Stomach (tissue), 19 donors: ENCODE measurements at places on chromosomes 11 and 22. TPM values are rescaled to one million over a fixed set of nuclear protein-coding genes. Genes with fewer than 3 reads are reported as not detected.

The HORMAD2 gene
- total RNA-seq = not detected

The MMP12 gene
- not detected for total RNA-seq

The CFAP300 gene
- 2.3 TPM for total RNA-seq

The GAB4 gene
- total RNA-seq = not detected

The MEI1 gene
- not detected for total RNA-seq

DNA sequence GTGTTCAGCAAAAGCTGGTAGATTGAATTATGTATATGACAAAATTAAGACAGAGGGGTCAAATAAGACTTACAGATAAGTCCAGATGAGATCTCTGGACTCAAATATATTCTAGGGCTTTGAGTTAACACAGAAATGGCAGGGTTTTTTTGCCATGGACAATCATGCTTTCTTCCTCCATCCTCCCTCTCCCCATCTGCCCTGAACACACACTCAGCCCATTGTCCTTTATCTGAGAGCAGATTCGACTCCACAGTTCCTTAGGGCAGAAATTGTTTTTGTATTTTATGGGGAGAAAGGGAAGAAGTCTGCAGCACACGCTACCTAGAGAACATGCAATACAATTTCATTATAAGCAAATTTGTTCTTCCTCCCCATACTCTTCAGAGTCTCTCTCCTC lies 86.8 kb downstream of the SLC1A2 start:
- no peaks in the 10 kb centered on the region for H3K27me3 ChIP-seq
- no peaks in the 10 kb centered on the region for H3K36me3 ChIP-seq
- no peak overlapping the region for H3K4me3 ChIP-seq
- no peak for DNase-seq
- H3K4me1 ChIP-seq = no peaks in the 10 kb centered on the region
- no peak overlapping the region for H3K27ac ChIP-seq

DNA sequence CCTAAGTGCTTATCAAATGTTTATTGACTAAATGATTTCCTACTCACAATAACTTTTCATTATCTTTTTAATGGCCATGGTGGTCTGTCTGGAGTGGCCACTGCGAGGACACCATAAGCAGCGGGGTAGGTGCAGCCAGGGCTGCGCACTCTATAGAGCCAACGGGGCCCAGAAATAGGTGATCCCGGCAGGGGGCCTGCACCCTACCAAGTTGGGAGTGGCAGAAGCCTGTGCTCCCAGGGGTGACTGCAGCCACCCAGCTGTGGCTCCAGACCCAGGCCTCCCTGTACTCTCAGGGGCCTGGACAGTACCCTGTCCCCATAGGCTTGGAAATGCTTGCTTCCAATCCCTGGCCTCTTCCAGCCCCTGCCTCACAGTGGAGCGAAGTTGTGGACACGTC lies 426.4 kb upstream of the FAT3 start:
- no peak overlapping the region for H3K4me3 ChIP-seq
- no peak for DNase-seq
- no peaks in the 10 kb centered on the region for H3K36me3 ChIP-seq
- no peaks in the 10 kb centered on the region for H3K27me3 ChIP-seq
- H3K4me1 ChIP-seq = peaks cover 32% of the 10 kb centered on the region
- H3K27ac ChIP-seq = no peak overlapping the region

DNA sequence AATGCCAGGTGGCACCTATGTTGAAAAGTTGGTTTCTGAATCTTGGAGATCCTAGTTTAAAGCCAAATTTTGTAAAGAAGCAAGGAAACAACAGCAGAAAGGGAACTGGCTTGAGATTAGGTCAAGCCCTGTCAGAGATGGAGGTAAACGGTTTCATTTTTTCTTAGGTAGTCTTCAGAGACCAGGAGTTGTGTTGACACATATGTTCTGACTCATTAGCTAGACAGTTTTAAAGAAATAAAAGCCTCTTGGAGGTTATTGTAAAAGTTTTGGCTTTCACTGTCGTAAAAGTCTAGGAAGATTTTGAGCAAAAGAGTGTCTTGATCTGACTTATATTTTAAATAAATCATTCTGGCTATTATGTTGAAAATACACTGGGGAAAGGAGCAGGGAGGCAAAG lies 151.5 kb upstream of the CTSC start:
- no peak for DNase-seq
- no peak overlapping the region for H3K27ac ChIP-seq

DNA sequence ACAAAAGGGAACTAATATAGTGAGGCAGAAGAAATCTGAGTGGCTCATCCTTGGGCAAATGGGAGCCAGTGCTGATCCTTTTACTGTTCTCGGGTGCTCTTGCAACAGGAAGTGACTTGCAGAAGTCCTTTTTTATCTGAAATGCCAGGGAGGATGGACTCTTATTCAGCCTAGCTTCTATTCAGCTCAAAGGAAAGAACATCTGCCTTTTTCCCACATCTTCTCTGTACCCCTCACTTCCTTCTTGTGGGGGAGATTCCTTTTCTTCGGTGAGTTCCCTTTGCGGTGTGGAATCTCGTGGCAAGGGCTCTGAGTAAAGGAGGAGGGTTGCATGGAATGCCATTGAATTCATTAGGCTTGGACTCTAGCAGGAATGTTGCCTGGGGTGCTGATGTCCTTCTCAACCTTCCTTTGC lies 76.2 kb downstream of the ZBTB16 start:
- H3K4me1 ChIP-seq = peaks cover 100% of the 10 kb centered on the region
- DNase-seq = no peak
- peak overlapping the region; percentile 99 for H3K27ac ChIP-seq
- no peaks in the 10 kb centered on the region for H3K27me3 ChIP-seq
- no peak overlapping the region for H3K4me3 ChIP-seq

GRCh38 chr11:102194257-102194656 lies 84.0 kb downstream of the YAP1 start:
- H3K4me1 ChIP-seq = peaks cover 10% of the 10 kb centered on the region
- no peak overlapping the region for H3K4me3 ChIP-seq
- DNase-seq = no peak
- H3K27ac ChIP-seq = no peak overlapping the region
- no peaks in the 10 kb centered on the region for H3K36me3 ChIP-seq
- no peaks in the 10 kb centered on the region for H3K27me3 ChIP-seq

DNA sequence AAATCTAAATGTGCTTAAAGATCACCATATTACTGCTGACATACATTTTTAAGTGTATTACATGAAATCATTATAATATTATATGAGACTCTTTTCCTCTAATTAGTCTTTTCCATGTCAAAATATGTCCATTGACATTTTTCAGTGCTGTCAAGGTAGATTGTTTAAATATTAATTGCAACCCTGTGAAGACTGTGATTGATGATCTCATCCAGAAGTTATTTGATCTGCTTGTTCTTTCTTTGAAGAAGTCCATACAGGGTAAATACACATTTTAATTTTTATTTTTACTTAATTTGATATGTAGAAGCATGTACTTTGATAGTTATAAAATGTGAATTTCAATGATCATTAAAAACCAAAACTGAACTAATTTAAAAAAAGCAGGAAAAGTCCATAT lies 38.4 kb downstream of the DYNC2H1 start:
- no peak overlapping the region for H3K4me3 ChIP-seq
- DNase-seq = no peak
- H3K36me3 ChIP-seq = peaks cover 59% of the 10 kb centered on the region
- H3K4me1 ChIP-seq = no peaks in the 10 kb centered on the region
- H3K27me3 ChIP-seq = no peaks in the 10 kb centered on the region
- H3K27ac ChIP-seq = no peak overlapping the region

- H3K27ac ChIP-seq = no peak overlapping the region
- H3K36me3 ChIP-seq = peaks cover 32% of the 10 kb centered on the region
- no peak for DNase-seq
- no peaks in the 10 kb centered on the region for H3K27me3 ChIP-seq
Measured at GRCh38 chr11:20042045-20042639, 118.1 kb downstream of the DBX1 start.

DNA sequence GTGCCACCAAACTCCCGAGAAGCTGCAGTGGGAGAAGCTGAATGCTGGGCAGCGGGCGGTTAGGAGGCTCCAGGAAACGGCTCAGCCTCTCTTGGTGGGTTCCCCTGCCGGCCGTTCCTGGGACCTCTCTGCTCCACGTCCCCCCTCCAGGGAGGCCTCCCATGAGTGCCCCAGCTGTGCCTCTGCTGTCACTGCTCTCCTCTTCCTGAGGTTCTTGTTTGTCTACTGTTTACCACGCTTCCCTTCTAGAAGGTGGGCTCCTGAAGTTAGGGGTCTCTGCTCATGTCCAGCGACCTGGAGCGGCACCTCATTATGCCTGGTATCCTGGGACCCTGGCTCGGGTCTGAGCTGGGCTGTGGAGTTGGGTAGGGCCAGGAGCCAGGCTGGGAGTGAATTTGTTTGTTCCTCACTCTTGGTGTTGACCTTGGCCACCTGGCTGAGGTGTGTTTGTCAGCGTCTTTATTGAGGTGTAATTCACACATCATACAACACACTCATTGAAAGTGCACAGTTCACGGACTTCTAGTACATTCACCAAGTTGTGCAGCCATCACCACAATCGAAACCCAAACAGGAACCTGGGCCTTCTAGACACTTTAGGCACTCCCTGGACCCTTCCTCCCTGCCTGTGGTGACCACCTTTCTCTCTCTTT lies 37.8 kb upstream of the GRAMD4 start:
- no peaks in the 10 kb centered on the region for H3K36me3 ChIP-seq
- H3K27me3 ChIP-seq = no peaks in the 10 kb centered on the region
- DNase-seq = peak; percentile 54
